ENCODE measurements at places on chromosomes 16 and 17.

DNA sequence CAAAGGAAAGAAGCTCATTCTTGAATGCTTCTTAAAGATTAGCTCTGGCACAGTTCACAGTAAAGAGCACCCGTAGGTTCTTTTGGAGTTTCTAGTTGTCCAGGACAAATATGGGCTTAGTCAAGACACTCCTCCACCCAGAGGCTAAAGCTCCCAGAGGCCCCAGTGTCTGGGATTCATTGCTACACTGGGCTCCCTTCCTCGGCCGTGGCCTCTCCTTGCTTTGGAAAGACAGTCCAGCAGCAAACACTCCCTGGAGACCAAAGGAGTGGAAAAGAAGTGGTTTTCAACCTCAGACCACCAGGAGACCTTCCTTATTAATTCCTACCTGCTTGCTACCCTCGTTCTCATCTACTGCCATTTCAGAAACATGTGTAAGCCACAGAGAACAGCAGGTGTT is 17.1 kb downstream of the PHB1 start:
- DNase-seq: no peak

- DNase-seq: no peak
Measured at GRCh38 chr16:22270525-22270924, 26.7 kb upstream of the POLR3E start.

- no peak for DNase-seq
Measured at GRCh38 chr17:57338257-57338914, 82.1 kb downstream of the MSI2 start.

DNA sequence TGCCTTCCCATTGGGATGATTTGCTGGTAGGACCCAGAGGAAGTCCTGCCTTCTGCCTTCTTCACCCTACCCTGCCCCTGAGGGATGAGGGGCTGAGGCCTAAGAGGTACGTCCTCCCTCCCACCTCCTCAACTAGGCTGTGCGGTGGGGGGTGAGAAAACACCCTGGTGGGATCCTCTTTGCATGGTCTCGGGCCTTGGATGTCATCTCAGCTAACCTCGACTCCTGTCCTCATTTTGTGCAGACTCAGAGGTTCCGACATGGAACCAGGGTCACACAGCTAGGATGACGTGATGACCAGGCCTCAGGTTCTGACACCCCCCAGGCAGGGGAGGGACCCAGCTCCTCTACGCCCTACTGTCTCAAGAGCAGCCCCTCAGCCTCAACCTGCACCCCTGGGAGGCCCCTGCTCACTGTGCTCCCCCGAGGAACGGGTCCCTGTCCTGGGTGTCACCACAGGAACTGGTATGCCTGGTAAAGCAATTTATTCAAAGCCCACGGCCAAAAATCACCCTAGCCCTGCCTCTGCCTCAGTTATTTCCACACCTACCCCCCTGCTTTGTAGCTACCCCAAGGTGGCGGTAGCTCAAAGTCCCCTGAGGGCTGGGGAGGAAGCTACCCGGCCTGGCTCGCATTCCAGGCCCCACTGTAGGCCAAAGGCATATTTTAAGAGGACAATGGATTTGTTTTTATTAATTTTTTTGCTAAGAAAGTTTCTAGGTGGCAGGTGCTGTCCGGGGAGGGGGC is 17.5 kb downstream of the UNC13D start:
- DNase-seq: no peak

GRCh38 chr16:27368358-27368722 is 33.6 kb upstream of the IL21R start:
- DNase-seq: no peak

GRCh38 chr17:34991606-34992005 is 11.3 kb downstream of the LIG3 start:
- DNase-seq: no peak

DNA sequence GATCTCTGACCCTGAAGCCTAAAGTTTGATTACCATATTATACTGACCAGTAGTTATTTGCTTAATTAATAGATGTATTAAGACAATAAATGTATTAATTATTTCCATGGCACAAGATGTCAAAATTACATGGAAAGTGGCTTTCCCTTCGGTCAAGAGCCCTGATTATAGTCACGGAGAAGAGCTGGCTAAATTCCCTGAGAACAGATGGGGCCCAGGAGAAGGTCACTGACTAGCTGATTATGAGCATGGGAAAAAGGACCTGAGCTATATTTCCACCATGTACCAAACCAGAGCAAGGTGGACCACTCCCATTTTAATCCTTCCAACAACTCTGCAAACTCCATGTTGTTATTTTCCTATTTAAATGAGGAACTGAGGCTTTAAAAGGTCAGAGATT is 12.9 kb upstream of the MYO18A start:
- no peak for DNase-seq

DNA sequence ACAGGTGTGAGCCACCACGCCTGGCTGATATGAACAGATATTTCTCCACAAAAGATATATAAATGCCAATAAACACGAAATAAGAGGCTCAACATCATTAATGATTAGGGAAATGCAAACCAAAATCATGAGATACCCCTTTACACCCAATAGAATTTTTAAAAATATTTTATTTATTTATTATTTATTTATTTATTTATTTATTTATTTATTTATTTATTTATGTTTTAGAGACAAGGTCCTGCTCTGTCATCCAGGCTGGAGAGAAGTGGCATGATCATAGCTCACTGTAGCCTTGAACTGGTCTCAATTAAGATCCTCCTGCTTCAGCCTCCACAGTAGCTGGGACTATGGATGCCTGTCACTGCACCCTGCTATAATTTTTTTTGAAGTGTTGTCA is 30.8 kb downstream of the APPBP2 start:
- DNase-seq: no peak

DNA sequence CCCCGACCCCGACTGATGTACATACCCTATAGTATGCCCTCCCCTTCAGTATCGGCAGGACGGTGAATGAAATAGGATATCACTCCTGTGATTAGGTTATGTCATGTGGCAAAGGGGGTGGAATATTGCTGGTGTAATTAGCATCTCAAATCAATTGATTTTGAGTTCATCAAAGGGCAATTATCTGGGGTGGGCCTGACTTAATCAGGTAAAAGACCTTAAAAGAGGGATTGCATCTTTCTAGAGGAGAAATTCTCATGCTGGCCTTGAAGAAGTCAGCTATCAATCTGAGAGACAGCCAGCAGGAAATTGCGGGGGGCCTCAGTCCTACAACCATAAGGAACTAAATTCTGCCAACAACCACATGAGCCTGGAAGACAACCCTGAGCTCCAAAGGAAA is 10.3 kb downstream of the TRIM25 start:
- no peak for DNase-seq

DNA sequence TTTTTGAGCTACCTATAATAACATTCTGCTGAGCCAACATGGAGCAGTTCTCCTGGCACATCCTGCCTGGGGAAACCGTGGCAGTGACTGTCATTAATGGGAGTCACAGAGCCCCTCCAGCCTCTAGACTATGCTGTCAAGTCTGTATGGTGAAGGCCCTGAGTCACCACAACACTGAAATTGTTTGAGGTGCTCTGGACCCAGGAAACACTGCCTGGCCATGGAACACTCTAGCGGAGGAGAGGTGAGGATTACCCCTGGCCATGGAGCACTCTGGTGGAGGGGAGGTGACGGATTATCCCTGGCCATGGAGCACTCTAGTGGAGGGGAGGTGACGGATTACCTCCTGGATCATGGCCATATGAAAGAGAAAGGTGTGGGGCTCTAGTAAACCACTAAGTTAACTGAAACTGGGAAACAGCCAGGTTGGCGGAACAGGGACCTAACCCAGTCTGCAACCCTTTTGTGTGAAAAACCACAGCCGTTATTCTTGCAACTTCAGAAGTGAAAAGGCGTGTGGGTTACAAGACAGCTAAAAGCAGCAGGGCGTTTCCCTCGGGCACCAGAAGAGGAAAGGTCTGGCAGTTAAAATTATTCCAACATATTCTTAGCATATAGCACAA is 156.7 kb downstream of the KCNJ12 start:
- DNase-seq: no peak

All from AG20443 (cell line).